NCI-H187 treated with DMSO at 0.1 percent for 48 hours (cell line): ENCODE measurements at places on chromosomes 11 and 22.

GRCh38 chr22:21622919-21623647 lies 6.7 kb downstream of the YDJC start:
- DNase-seq: no peak

GRCh38 chr11:86416494-86416893 lies 41.8 kb downstream of the CCDC81 start:
- no peak for DNase-seq

DNA sequence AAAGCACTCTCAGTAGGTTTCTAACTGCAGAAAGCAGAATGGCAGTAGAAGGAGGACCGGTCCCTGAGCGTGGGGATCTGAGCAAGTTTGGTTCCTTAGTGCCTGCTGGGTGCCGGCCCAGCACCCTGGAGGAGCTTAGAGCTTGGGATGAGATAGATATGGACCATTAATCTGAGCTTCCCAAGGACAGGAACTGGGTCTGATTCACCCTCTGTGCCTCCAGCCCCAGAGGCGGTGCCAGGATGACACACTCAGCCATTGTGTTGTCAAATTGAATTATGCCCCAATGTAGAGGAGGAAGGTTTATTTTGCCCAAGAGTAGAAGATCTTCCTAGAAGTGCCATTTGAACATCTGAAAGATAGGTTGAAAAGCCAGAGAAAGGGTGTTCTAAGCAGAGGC lies 4.3 kb downstream of the ZC3H7B start:
- DNase-seq: no peak

DNA sequence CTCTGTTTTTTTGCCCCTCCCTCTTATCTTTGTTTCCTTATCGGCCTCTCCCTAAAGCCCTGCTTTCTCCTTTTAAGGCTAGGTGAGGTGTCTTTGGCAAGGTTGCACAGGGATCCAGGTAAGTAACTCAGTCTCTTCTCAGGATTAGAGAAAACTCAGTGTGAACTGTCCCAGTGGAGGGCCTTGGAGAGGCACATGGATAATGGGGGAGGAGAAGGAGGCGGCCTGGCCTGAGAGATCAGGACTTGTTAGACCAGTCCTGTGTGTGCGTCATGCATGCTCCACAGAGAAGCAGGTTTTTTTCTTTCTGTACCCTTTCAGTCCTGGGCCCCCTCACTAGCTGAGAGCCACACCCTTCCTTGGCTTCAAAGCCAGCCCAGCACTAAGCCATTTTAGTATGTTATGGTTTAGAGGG lies 19.9 kb downstream of the CTNND1 start:
- DNase-seq: no peak

DNA sequence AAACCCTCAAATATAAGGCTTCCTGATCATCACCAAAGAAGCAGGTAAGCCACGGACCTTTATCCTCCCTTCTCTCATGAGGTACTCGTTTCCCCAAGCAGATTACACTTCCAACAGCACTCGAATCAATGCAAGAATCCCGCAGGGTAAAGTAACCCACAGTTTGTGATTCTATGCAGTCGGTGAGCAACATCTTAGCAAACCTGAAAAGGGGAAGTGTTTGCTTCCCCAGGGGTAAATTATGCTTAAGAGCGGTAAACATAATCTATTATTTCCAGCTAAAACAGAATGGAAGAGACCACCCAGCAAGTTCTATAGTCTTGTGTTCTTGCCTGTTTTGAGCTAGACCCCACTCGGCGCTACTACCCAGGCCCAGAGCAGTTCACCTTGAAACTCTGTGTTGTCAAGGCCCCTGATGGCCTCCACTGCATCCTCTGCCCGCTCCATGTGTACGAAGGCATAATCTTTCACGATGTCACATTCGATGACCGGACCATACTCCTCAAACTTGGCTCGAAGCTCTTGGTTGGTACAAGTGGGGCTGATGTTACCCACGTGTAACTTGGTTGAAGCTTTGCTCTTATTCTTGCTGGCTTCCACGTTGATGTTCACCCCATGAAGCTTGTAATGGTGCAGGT lies 1.3 kb downstream of the RBM4B start:
- no peak for DNase-seq

GRCh38 chr11:13679768-13680167 lies 11.3 kb downstream of the FAR1 start:
- DNase-seq: no peak

DNA sequence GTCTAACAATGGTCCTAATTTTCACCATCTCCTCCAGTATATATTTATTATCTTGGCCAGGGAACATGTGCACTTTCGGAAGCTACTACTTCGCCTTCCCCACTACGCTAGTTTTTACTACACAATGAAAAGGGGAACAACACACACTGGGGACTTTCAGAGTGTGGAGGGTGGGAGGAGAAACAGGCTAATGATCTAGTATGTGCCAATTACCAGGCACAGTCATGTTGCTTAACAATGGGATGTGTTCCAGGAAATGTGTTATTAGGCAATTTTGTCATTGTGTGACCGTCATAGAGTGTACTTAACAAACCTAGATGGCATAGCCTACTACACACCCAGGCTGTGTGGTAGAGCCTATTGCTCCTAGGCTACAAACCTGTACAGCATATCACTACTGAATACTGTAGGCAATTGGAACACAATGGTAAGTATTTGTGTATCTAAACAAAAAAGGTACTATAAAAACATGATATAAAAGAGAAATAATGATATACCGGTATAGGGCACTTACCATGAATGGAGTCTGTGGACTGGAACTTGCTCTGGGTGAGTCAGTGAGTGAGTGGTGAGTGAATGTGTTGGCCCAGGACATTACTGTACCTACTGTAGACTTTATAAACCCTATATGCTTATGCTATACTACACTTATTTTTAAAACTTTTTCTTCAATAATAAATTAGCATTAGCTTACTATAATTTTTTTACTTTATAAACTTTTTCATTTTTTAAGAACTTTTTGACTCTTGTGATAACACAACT lies 20.1 kb upstream of the CUL5 start:
- DNase-seq: no peak

GRCh38 chr11:66694056-66694410 lies 16.3 kb upstream of the RBM4B start:
- no peak for DNase-seq

DNA sequence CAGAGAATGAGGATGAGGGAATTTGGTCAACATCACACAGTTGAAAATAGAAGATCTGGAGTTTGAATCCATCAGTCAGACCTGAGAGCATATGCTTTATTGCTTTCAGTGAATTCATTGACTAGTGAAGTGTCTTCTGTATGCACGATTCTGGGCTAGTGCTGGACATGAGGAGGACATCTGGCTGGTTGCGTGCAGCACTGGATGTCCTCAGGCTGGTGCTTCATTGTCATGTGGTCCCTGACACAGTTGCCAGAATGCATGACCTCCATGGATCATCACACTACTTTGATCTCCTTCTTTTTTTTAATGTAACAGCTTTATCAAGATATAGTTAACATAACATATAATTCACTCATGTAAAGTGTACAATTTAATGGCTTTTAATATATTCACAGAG lies 44.5 kb upstream of the MMP7 start:
- no peak for DNase-seq

DNA sequence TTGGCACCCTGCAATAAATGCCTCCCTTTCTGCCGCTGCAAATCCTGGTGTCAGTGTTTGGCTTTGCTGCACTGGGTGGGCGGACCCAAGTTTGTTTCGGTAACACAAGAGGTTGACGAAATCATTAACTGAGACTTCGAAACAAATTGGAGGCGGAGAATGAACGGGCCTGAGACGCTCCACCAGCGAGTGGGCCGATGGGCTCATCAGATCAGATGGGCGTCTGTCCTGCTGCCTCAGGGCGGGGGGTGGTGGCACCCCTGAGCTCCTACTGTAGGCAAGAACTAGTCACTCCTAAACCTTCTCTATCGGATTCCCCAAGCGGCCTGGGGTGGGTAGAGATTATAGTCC lies 918 bp upstream of the CAPN5 start:
- no peak for DNase-seq

DNA sequence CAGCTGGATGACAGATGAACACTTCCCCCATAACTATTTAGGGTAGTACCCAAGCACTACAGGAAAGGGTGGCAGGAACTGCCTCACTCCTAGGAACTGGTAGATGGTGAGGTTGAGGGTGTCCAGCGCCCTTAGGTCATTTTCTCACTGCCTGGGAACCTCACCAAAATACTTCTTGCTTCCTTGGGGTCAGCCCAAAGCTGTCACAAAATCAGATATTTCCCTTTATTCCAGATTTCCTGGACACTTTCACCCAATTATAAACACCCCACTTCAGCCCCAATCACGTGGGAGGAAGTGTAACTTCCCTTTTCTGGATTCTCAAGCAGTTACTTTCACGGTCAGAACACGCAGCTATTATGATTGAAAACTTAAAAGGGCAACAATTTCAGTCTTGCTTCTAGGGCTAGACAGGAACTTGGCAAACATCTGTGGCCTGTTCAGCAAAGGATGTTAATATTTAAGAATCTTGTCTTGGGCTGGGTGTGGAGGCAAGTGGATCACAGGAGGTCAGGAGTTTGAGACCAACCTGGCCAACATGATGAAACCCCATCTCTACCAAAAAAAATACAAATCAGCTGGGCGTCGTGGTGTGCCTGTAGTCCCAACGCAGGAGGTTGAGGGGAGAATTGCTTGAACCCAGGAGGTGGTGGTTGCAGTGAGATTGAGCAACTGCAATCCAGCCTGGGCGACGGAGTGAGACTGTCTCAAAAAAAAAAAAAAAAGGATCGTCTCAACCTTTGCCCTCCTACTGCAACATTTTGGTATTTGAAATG lies 4.0 kb downstream of the FTH1 start:
- no peak for DNase-seq

DNA sequence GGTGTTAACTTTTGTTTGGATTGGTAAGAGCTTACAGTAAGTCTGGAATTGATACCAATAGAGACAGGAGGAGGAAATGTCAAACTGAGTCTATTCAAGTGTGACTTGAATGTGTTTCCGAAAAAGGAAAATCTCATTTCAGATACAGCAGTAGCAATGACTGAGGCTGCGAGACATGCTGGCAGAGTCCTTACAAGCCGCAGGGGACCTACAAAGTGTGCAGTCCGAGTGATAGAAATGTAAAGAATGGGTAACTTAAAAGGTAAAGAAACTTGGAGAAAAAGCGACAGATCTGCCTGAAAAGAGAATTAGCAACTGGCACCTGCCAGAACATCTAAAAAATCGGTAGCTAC lies 444 bp downstream of the CWF19L2 start:
- no peak for DNase-seq

GRCh38 chr22:32644252-32645100 lies 157.0 kb upstream of the TIMP3 start:
- DNase-seq: no peak

DNA sequence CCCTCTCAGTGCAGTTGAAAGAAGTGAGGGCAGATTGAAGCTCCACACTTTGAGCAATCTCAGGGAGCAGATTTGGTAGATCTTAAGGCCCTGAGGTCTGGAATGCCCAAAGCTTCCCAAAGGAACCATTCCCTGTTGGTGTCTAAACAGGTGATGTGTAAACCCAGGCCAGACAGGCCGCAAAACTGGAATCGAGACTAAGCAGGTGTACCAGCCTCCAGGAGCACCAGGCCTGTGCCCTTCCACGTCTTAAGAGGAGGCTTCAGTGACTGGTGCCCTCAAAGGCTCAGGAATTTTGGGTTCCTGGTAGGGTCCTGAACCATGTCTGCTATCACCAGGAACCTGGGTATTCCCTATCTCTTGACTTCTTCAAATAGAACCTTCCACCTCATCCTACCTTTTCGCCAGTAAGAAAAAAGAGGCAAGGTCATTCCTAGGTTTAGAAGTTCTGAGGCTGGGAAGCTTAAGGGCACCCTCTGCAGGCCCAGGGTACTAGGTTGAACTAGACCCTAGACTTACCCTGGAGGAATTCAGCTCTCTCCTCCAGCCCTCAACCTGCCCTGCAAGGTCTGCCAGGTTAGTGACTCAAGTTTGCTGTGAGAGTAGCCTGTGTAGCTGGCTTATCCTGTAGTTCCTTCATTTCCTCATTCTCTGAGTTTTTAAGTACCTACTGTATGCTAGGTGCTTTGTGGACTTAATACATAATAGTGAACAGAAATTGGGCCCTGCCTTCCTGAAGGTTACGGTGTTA lies 100.0 kb upstream of the NNMT start:
- DNase-seq: no peak
